Adrenal gland (tissue), 19 donors: ENCODE measurements at places on chromosomes 7 and 10.

GRCh38 chr7:40463446-40463845, 328.6 kb downstream of the SUGCT start:
- DNase-seq, result no peak

- DNase-seq, result no peak
Measured at GRCh38 chr7:25926891-25927625, 224.9 kb upstream of the NFE2L3 start.

GRCh38 chr7:37598824-37599223, 84.7 kb upstream of the GPR141 start:
- DNase-seq, result no peak

DNA sequence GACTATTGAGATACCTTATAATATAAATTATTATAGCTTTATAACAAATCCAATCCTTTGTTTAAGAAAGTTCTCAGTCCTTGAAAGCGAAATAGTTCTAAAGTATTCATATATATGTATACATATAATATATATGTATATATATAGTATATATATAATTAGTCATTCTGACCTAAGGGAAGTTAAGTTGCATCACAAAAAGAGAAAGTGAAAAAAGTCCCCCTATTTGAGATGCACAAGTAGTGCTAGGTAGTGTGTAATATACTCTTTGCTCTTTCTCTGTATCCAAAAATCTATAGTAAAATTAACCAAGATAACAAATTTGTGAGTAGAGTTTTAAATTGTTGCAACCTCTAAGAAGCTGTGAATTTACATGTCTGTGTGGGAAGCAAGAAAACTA, 13.3 kb upstream of the IFIT1B start:
- no peak for DNase-seq

DNA sequence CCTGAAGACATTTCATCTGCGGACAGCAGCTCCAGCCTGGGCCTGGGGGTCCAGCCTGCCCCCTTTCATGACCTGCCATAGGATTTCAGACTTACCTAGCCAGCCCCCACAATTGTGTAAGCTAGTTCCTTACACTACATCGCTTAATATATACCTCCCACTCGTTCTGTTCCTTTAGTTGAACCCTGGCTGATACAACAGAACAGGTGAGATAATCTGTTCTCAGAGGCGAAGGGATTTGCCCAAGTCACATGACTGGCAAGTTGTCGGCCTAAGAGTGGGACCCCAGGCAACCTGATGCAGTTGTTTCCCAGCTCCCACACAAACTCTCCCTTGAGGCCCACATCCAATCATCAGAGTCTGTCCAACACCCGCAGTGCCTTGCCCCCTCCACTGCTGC, 168.2 kb downstream of the SH3PXD2A start:
- DNase-seq, result no peak

GRCh38 chr10:283916-284356, 148.7 kb downstream of the ZMYND11 start:
- no peak for DNase-seq

DNA sequence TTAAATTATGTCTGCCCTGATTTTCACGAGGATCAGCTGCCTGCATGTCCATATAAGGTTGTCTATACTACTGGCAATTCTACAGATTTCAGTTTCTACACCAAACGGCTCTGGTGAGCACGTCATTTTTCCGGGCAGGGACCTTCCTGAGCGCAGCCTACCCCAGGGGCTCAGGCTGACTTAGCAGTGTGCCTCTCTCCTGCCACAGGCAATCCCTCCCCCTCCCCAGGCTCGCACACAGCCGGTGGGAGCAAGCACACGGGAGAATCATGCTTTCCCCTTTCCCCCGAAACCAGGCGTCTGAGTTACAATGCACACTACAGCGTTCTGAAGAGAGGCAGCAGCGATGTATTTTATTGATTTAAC, 1.7 kb downstream of the KLF6 start:
- peak; percentile 72 for DNase-seq

DNA sequence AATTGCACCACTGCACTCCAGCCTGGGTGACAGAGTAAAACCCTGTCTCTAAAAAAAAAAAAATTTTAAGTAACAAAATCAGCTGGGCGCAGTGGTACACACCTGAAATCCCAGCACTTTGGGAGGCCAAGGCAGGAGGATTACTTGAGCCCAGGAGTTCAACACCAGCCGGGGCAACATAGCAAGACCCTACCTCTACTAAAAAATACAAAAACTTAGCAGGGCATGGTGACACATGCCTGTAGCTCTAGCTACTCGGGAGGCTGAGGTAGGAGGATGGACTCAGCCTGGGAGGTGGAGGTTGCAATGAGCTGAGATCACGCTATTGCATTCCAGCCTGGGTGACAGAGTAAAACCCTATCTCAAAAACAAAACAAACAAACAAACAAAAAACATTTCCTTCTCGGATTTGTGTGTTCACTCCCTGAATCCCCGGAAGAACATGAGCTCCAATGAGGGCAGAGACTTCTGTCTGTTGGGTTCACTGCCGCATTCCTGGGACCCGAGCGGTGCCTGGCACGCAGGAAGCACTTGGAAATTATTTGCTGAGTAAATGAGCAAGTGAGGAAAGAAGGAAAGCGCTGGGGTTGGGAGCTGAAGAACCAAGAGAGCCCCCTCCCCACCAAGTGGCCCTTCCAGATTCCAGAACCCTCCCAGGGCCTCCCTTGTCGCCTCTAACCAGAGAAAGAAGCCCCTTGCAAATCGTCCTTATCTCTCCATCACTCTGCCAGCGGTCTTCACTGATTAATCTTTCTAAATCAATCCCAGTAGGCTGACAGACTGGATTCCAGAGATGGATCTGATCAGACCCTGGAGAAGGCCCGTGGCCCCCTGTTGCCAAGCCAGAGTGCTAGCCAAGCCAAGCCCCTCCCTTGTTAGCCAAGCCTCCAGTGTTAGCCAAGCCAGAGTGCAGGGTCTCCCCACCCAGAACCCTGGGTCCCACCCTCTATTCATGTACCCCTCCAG, 6.2 kb downstream of the TNRC18 start:
- no peak for DNase-seq

- DNase-seq, result no peak
Measured at GRCh38 chr7:122902751-122903495, 16.7 kb upstream of the CADPS2 start.

GRCh38 chr7:1733206-1733907, 63.3 kb downstream of the ELFN1 start:
- DNase-seq, result no peak

- no peak for DNase-seq
Measured at GRCh38 chr10:3173171-3173878, 743 bp upstream of the PITRM1 start.

DNA sequence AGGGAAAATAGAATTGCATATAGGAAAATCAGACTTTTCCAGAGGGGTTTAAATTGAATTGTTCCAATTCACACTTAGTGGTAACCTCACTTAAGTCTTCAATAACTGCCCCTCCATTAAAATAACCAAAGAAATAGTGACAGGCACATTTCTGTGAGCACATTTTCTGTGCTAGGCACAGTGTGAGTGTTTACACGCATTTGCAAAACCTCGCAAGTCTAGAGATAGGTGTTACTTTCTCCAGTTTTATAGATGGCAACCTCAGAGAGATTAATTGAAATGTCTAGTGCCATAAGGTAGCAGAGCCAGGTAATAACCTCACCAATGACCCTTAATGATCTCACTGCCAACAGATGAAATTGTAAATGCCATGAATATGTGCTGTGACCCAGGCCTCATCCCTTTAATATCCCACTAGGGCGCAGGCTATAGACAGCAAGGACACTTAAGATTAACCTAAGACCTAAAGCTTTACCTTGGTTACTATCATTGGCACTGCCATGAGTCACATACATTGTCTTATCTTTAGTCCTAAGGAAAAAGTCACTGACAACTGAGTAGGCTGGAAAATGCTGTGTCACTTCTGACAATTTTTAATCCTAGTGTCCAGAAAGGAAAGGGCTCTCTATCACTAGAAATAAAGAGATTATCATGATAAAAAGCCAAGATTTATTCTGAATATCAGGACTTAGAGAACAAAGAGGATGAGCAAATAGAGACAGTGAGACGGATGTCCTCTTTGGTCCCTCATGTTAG, 187.8 kb downstream of the PPP1R17 start:
- no peak for DNase-seq

DNA sequence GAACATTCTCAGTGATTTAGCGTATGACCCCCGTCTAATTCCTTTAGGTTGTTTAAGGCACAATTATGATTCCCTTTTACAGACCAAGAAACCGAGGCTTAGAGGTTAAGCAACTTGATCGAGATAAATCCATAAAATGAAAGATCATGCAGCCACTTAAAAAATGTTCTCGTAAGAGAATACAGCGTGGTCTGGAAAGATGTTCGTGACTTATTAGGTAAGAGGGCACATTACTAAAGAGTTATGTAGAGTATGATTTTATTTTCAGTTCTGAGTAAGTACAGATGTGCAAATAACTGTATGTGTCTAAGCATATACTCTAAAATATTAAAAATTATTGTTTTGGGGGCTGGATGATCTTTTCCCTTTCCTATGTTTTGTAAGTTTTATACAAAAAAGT, 575.1 kb downstream of the PARD3 start:
- DNase-seq, result no peak

DNA sequence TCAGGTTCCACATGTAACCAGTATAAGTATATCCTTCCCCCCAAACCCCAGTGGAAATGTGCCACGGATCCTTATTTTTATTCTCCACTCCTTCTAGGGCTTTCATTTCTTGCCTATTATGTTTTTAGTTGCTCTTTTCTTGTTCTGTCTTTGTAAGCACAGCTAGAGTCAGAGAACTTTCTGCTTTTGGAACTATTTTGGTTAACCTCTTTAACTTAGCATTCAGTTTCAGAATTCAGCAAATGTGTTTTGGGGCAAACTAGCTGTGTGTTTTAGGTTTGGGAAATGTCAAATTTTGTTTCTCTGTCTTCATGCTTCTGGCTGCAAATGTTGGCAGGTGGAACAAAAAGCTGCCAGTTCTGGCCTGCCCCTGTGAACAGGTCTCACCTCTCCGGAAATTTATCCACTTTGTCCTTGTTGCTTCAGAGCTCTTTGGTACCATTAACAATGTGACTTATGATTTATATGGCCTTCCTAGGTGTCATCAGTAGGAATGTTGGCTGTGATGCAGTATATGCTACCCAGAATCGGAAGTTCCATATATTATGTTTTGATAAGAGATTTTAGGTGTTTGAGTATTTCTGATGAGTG, 156.1 kb downstream of the ADK start:
- no peak for DNase-seq

- no peak for DNase-seq
Measured at GRCh38 chr10:106777841-106778240, 386.7 kb downstream of the SORCS1 start.

DNA sequence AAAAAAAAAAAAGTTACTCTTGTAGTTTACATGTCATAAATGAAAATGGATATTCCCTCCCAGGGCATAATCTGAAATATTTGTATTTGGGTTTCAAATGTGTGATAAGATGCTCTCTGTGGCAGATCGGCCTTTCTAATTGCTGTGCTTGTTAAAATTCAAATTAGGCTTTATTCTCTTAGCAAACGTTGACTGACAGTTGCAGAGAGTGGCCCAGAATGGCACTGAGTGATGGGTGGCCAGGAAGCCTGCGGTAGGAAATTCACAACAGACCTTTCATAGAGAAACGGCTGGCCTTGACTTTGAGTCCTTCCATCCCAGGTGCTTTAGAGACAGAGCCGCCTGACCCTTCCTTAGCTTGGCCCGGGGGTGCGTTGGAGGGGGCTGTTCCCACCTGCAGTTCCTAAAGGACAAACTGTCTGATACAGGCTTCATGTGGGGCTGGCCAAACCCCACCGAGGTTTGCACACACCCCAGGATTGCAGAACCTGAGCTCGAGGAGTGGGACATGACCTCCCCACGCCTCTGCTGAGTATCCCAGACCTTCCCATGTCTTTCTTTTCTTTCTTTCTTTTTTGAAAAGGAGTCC, 152.7 kb downstream of the CUX1 start:
- no peak for DNase-seq

DNA sequence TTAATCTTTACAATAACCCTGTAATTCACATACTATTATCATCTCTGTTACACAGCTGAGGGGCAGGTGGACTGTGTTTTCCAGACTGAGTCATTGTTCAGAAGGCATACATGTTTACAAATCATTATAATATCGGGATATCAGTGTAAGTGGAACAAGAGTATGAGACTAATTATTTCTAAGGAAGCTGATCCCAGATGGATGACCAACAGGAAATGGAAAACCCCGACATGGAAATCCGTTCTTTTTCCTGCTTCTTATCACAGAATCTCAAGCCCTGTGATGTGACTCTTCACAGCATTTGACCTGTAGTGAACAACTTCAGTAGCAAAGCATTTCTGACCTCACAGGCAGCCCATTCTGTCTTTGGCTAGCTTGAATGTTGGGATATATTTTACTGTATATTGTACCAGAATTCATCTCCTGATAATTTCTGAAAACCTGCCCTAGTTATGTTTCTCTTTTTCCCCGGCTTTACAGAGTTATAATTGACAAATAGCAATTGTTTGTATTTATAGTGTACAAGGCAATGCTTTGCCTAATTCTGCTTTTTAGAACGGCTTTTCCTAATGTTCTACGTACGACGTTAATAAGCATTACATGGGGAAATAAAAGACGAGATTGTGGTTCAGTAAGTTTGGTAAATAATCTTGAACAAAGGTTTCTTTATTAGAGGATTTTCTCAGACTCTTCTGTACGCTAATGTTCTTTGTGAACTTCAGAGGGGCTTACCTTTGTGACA, 78.6 kb upstream of the SYPL1 start:
- no peak for DNase-seq

DNA sequence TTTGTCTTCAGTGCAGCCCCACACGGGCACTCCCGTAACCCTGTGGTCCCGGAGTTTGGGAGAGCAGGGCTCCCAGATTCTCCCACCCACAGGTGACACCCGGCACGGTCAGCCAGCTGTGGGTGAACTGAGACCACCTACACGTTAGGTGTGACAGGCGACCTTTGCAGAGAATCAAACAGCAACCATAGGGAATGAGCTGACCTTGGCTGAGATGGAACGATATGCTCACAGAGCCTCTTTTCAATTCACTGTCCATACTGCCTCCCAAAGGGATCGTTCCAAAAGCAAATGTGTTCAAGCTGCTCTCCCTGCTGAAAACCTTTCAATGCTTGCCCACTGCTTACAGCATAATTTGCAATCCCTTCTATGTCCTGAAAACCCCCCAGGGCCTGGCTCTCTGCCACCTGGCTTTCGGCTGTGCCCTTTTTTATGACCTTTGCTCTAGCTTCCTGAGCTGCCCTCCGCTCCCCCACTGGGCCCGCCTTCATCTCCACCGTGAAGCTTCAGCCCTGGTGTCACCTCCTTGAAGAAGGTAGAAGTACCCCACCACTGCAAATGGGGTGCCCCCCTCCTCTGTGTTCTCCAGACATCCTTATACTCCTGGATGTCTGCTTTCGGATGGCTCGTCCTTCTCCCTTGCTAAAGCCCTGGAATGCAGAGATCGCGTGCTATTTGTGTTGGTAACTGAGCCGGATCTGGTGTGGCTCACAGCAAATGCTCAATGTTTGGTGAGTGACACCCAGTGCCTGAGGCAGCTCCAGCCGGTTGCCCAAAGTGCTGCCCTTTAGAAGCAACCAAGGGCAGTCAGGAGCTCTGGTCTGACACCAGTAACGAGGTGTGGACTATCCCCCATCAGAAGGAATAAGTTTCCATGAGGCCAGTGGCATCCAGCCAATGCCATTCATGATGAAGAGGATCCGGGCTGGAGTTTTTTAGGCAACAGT, 90.4 kb downstream of the KIAA1549 start:
- peak; percentile 81 for DNase-seq

GRCh38 chr10:10977978-10978377, 39.7 kb upstream of the CELF2 start:
- DNase-seq, result no peak
